Stimulated activated naive CD4-positive, alpha-beta T cell (primary cell): ENCODE measurements at places on chromosomes 7 and 10.

GRCh38 chr7:93509303-93509702 is 65.2 kb downstream of the CALCR start:
- DNase-seq = no peak

GRCh38 chr7:82410461-82410860 is 33.1 kb downstream of the CACNA2D1 start:
- no peak for DNase-seq

GRCh38 chr10:96681524-96681923 is 38.8 kb downstream of the PIK3AP1 start:
- no peak for DNase-seq

GRCh38 chr10:115417585-115418265 is 324.6 kb downstream of the ATRNL1 start:
- no peak for DNase-seq

DNA sequence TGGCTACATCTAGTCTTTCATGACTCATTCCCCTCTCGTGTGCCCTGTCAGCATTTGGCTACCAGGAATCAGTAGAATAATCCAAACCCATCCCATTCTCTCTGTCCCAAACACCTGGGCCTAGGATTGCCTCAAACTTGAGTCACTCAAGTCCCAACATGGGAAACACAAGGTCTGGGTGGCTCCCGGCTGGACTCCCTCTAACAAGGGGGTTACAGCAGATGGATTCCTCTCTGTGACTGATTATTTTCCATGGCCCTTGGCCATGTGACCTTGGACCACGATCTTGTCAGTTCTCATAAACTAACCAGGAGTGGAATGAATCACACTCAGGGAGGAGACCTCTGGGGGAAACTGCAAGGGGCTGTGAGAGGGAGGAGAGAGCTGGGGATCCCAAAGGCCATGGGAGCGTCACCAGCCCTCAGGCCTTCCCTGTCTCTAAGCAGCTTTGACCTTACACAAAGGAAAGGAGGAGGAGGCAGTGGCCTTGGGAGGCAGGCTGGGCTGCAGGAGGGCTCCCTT is 533.1 kb downstream of the KCNMA1 start:
- DNase-seq = no peak

DNA sequence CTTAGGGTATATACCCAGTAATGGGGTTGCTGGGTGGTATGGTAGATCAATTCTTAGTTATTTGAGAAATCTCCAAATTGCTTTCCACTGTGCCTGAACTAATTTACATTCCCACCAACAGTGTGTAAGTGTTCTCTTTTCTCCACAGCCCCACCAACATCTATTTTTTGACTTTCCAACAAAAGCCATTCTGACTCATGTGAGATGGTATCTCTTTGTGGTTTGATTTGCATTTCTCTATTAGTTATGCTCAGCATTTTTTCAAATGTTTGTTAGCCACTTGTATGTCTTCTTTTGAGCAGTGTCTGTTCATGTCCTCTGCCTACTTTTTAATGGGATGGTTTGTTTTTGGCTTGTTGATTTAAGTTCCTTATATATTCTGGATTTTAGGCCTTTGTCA is 66.4 kb downstream of the MGAM2 start:
- no peak for DNase-seq

DNA sequence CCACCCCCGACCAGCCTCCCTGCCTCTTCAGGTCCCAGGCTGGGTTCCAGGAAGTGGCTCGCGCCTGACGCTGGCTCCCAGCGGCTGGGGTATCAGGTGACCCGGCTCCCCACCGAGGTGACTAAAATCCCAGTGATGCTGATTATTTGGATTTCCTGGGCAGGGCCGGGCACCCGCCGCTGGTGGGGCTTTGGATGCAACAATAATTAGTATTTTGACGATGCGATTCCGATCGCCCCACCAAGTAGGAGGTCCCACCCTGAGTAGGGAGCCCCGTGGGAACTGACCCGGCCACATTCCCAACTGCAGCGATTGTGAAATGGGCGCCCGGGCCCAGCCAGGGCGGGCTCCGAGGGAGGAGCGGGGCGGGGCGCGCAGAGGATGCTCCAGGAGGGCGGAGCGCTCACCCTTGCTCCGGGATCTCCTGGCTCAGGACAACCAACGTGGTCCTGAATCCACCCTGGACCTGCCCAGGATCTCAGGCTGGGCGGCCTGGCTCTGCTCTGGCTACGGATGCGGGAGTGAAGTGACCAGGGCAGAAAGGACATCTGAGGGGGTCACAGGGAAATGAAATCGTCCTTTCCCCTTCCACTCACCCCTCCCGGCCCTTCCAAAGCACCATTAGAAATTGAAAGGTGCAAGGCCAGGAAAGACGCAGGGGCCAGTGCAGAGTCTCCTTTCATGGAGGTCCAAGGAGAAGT is 32.6 kb downstream of the DUSP5 start:
- no peak for DNase-seq

- no peak for DNase-seq
Observed at GRCh38 chr7:50795831-50796230, 13.1 kb upstream of the GRB10 start.

GRCh38 chr10:47067949-47068940 is 157.0 kb downstream of the PTPN20 start:
- DNase-seq = no peak

DNA sequence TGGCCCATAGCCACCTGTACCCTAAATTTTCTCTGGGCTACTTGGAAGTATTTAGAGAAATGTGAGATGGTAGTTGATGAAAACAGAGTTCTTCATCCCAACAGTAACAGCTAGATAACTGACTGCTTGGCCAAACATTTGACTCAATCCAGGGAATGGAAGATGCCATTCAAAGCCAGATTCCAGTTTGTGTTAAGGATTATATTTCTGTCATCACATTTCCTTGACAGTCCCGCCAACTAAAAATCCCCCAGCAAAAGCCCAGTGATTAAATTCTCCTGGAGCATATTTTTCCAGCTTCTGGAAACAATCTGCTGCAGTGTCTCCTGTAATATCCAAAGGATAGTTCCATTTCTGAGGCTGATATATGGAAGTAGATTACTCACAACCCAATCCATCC is 45.4 kb upstream of the PTN start:
- DNase-seq = no peak
